Stimulated activated CD8-positive, alpha-beta memory T cell treated with anti-CD3 and anti-CD28 coated beads, Interleukin-4, amount 100 ng/mL, for 4 hours (primary cell): ENCODE measurements at places on chromosomes 2 and 18.
A peak's percentile ranks its signal among the peaks of the same experiment; 100 is the strongest.

- no peak for DNase-seq
These were observed 25.3 kb upstream of the STAM2 start for GRCh38 chr2:152200565-152201465.

DNA sequence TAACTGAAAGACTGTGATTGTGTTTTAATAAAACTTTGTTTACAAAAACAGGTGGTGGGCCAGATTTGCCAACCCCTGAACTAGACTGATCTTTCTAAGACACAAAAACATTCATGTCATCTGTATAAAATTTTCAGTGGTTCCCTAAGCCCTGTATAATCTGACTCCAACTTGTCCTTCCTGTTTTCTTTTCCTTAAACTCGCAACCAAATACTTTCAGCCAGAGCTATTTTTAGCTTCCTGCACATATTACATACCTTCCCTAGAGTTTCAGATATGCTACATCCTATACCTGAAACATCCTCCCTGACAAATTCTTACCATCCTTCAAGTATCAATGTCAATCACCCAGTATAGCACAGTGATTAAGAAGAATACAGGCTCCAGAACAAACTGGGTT is 4.8 kb downstream of the GCFC2 start:
- DNase-seq = no peak

DNA sequence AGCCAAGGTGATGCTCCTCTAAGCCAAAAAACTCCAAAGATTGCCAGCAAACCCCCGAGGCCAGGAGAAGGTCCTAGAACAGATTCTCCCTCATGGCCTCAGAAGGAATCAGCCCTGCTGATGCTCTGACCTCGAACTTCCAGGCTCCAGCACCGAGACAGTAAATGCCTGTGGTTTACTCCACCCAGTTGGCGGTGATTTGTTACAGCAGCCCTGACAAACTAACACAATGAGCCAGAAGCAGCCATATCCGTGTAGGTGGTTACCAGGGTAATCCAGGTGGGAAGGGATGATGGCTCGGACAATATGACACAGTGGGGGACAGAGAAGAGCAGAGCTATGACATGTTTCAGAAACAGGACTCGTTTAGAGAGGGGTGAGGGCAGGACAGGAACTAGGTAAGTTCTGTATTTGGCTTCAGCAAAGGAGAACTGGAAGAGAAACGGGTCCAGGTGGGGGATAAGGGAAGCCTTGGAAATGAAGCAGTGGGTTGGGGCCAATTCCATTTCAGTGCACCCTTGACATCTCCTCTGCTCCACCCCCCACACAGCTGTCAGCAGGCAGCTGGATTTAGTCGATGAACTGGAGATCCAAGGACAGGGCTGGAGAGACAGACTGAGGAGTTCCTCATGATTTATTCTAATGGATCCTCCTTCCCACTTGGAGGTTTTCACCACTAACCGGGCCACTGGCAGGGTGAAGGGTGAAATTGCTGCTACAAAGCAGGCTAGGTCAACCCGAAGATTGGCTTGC is 179.7 kb upstream of the SH3BP4 start:
- DNase-seq = no peak

DNA sequence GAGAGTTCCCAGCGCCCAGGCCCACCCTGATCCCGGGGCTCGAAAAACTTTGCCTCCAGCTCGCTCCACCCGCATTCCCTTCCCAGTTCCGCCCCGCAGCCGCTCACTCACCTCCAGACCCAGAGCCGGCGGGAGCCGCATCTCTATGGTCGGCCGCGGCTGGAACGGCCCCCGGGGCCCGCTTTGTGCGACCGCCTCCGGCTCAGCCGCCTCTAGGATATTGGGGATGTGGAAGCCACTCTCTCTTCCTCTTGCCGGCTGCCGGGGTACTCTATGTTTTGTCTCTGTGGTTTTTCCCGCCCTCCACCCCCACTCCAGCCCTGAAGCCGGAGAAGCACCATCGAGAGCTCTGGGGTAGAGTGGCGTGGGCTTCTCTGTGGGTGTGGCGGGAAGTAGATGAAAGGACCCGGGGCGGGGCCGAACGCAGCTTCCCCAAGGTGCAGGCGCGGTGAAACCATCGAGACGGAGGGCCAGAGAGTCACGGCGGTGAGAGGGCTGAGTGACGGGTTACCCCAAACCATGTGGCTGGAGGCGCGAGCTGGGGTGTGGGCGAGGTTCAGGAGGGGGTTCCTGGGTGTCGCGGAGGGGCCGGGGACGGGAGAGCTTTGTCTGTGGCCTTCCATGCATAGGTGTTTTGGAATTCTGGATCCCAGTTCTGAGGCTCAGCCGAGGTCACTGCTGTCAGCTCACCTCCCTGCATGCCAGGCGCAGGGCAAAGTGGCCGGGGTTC is at the start of the genes BCS1L and ZNF142:
Gene BCS1L (plus strand): TSS at position 426 of the 730 bp plus-strand sequence. CDS start 1,305 bp downstream, outside the sequence.
Gene ZNF142 (minus strand): TSS at position 366 of the 730 bp plus-strand sequence. CDS start 3,194 bp downstream, outside the sequence.
- DNase-seq = peak; percentile 92

- no peak for DNase-seq
These were observed 49.3 kb upstream of the PLB1 start for GRCh38 chr2:28446531-28446930.

- no peak for DNase-seq
These were observed at the start of gene LYPD6 for GRCh38 chr2:149330127-149331022. Gene LYPD6 (plus strand): TSS chr2:149330587. CDS start chr2:149437709, 107,122 bp downstream.

- DNase-seq = no peak
These were observed 35.7 kb downstream of the LYPD6 start for GRCh38 chr2:149365931-149366583.

GRCh38 chr18:56217406-56217805 is 421.0 kb downstream of the TXNL1 start:
- no peak for DNase-seq

- DNase-seq = no peak
These were observed 36.2 kb downstream of the EIF2AK3 start for GRCh38 chr2:88590998-88591613.
